ENCODE measurements at places on chromosomes 13 and 19. TPM values are rescaled to one million over a fixed set of nuclear protein-coding genes. Genes with fewer than 3 reads are reported as not detected.

GRCh38 chr13:47901441-47901840, 99.6 kb downstream of the SUCLA2 start:
- no peak overlapping the region for H3K27ac ChIP-seq
- no peak overlapping the region for H3K4me3 ChIP-seq
- DNase-seq: no peak
- no peaks in the 10 kb centered on the region for H3K27me3 ChIP-seq
- no peaks in the 10 kb centered on the region for H3K36me3 ChIP-seq
- no peaks in the 10 kb centered on the region for H3K4me1 ChIP-seq

CYP4F2 gene
- not detected for total RNA-seq

DNA sequence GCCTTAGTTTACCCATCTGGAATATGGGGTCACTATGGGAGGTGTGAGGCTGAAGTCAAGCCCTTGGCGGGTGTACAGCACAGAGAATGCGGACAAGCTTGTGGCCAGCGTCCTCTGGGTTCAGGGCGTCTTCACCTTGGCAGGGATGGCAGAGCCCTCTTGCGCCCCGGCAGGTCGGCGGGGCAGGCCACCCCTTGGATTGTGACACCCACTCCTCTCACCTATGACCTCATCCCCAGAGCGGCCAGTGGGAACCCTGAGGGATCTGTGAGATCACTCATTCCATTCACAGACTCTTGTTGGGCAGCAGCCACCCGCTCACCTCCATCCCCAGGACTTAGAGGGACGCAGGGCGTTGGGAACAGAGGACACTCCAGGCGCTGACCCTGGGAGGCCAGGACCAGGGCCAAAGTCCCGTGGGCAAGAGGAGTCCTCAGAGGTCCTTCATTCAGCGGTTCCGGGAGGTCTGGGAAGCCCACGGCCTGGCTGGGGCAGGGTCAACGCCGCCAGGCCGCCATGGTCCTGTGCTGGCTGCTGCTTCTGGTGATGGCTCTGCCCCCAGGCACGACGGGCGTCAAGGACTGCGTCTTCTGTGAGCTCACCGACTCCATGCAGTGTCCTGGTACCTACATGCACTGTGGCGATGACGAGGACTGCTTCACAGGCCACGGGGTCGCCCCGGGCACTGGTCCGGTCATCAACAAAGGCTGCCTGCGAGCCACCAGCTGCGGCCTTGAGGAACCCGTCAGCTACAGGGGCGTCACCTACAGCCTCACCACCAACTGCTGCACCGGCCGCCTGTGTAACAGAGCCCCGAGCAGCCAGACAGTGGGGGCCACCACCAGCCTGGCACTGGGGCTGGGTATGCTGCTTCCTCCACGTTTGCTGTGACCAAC, at the start of gene SPACA4:
Gene SPACA4, plus strand, starts transcription at position 280 of the 896 bp plus-strand sequence. Its CDS starts 237 bp downstream, at position 517.
- no peak within 1 kb of the TSS for H3K27ac ChIP-seq
- no peak for DNase-seq
- no peaks in the 10 kb centered on the region for H3K4me1 ChIP-seq
- H3K27me3 ChIP-seq: no peaks in the 10 kb centered on the region
- H3K4me3 ChIP-seq: no peak within 1 kb of the TSS

GRCh38 chr13:79336966-79337365, 69.1 kb downstream of the RBM26 start:
- no peak for DNase-seq
- H3K4me1 ChIP-seq: no peaks in the 10 kb centered on the region
- H3K36me3 ChIP-seq: peaks cover 82% of the 10 kb centered on the region
- no peak overlapping the region for H3K4me3 ChIP-seq
- no peak overlapping the region for H3K27ac ChIP-seq

All from upper lobe of right lung (tissue), 1 donor.